T-helper 2 cell treated with Interferon-gamma antibody and Interleukin-4, amounts not matched to agents 100 ng/mL and 5 ng/mL, for 36 hours (primary cell): ENCODE measurements at places on chromosomes 1 and 21. TPM values are rescaled to one million over a fixed set of nuclear protein-coding genes. Genes with fewer than 3 reads are reported as not detected.

LRRC3 gene
- 3.3 and 3.9 TPM in 2 replicates for total RNA-seq

SH2D5 gene
- 0.07 TPM in 1 of 2 replicates, not detected in the other for total RNA-seq

PDC gene
- total RNA-seq: not detected in 2 replicates

C1orf116 gene
- not detected in 2 replicates for total RNA-seq

MYOC gene
- total RNA-seq: not detected in 2 replicates

NES gene
- total RNA-seq: not detected in 2 replicates

CFHR5 gene
- total RNA-seq: not detected in 2 replicates

ZNF648 gene
- not detected in 2 replicates for total RNA-seq

CLCNKB gene
- not detected in 2 replicates for total RNA-seq

HAO2 gene
- total RNA-seq: not detected in 2 replicates

LCE1D gene
- not detected in 2 replicates for total RNA-seq

TBX15 gene
- not detected in 2 replicates for total RNA-seq

CHODL gene
- not detected in 2 replicates for total RNA-seq

FASLG gene
- total RNA-seq: 3.2 and 3.7 TPM in 2 replicates

PMF1 gene
- 84.0 and 84.1 TPM in 2 replicates for total RNA-seq

OVAAL gene
- total RNA-seq: not detected in 2 replicates

MEF2D gene
- total RNA-seq: 29.7 and 34.2 TPM in 2 replicates

LRRC71 gene
- not detected in 2 replicates for total RNA-seq

SPATA6 gene
- total RNA-seq: 0.27 and 0.52 TPM in 2 replicates

EDARADD gene
- 9.7 and 11.7 TPM in 2 replicates for total RNA-seq

SELENBP1 gene
- total RNA-seq: not detected in 2 replicates

CCDC30 gene
- 1.7 and 2.2 TPM in 2 replicates for total RNA-seq

SLC45A1 gene
- total RNA-seq: 0.39 and 0.86 TPM in 2 replicates

NCAM2 gene
- 0.02 TPM in 1 of 2 replicates, not detected in the other for total RNA-seq

NR1I3 gene
- not detected in 2 replicates for total RNA-seq

TFAP2E gene
- 0.43 and 0.73 TPM in 2 replicates for total RNA-seq

PADI3 gene
- total RNA-seq: not detected in 2 replicates

HES3 gene
- total RNA-seq: not detected in 2 replicates

OR2L2 gene
- 0.05 and 0.11 TPM in 2 replicates for total RNA-seq

KRTAP12-2 gene
- total RNA-seq: not detected in 2 replicates

RAP1A gene
- 135 and 142 TPM in 2 replicates for total RNA-seq

CCSAP gene
- 9.1 and 10.0 TPM in 2 replicates for total RNA-seq

NUF2 gene
- 55.9 and 57.3 TPM in 2 replicates for total RNA-seq

CHI3L2 gene
- 8.0 and 9.1 TPM in 2 replicates for total RNA-seq

CLCA1 gene
- not detected in 2 replicates for total RNA-seq

RAB3B gene
- 0.05 TPM in 2 replicates for total RNA-seq

SH2D1B gene
- not detected in 2 replicates for total RNA-seq

UMODL1 gene
- total RNA-seq: 0.09 TPM in 2 replicates

HFM1 gene
- not detected in 2 replicates for total RNA-seq

EXO5 gene
- total RNA-seq: 14.0 and 17.9 TPM in 2 replicates

NUP210L gene
- 0.05 and 0.09 TPM in 2 replicates for total RNA-seq

OR2W3 gene
- 0.75 and 0.93 TPM in 2 replicates for total RNA-seq

RIMKLA gene
- 1.2 and 1.7 TPM in 2 replicates for total RNA-seq

TFB2M gene
- total RNA-seq: 13.6 and 14.4 TPM in 2 replicates

ELAPOR1 gene
- total RNA-seq: 5.6 and 5.9 TPM in 2 replicates

PHACTR4 gene
- total RNA-seq: 32.1 and 32.4 TPM in 2 replicates

ITSN1 gene
- total RNA-seq: 2.4 and 2.7 TPM in 2 replicates

KIF21B gene
- total RNA-seq: 87.2 and 90.6 TPM in 2 replicates

CFHR3 gene
- not detected in 2 replicates for total RNA-seq

CDC42BPA gene
- 8.8 and 10.0 TPM in 2 replicates for total RNA-seq

S100B gene
- 0.20 TPM in 1 of 2 replicates, not detected in the other for total RNA-seq

DIO1 gene
- total RNA-seq: not detected in 2 replicates

F13B gene
- not detected in 2 replicates for total RNA-seq

INKA2 gene
- total RNA-seq: 3.0 and 4.0 TPM in 2 replicates

OLIG2 gene
- not detected in 2 replicates for total RNA-seq

BMP8B gene
- 0.30 and 0.52 TPM in 2 replicates for total RNA-seq
